Stimulated activated CD8-positive, alpha-beta memory T cell treated with anti-CD3 and anti-CD28 coated beads, Interleukin-2, amount 100 ng/mL, for 1 hour (primary cell): ENCODE measurements at places on chromosomes 2 and 18.

- DNase-seq: no peak
Measured at GRCh38 chr2:120150040-120150482, 73.1 kb downstream of the TMEM185B start.

DNA sequence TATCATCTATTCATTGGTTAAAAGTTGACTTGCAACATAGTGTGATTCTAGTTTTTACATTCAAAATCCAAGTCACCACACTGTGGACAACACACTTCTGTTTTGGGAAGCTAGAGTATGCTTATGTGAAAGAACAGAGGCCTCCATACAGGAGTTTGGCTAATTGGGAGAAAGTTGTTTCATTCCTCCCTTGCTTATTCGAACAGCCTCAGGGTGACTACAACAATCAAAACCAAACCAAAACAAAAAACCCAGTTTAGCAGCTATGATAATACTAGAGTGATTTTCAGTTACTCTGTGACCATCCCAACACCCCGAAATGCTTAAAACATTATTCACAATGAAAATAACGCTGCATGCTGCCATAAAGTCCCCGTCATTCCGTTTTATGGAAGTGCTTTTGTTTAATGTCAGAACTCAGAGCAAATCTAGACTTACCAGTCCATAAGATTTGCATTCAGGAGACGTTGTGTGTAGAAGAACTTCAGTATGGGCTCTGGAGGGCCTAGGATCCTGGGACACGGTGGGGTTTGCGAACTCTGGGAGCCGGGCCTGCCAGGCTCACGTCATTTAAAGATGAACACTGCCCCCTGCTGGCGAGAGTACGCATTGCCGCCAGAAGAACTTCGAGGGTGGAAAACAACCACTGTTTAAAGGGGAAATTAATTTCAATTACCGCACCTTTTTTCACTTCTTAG, 111.4 kb downstream of the FTCDNL1 start:
- peak; percentile 27 for DNase-seq

- no peak for DNase-seq
Measured at GRCh38 chr2:240419271-240419670, 16.2 kb upstream of the GPC1 start.

GRCh38 chr2:73107211-73107926, 5.4 kb downstream of the RAB11FIP5 start:
- DNase-seq: no peak

- DNase-seq: no peak
Measured at GRCh38 chr2:182191061-182191460, 205.4 kb downstream of the PPP1R1C start.

DNA sequence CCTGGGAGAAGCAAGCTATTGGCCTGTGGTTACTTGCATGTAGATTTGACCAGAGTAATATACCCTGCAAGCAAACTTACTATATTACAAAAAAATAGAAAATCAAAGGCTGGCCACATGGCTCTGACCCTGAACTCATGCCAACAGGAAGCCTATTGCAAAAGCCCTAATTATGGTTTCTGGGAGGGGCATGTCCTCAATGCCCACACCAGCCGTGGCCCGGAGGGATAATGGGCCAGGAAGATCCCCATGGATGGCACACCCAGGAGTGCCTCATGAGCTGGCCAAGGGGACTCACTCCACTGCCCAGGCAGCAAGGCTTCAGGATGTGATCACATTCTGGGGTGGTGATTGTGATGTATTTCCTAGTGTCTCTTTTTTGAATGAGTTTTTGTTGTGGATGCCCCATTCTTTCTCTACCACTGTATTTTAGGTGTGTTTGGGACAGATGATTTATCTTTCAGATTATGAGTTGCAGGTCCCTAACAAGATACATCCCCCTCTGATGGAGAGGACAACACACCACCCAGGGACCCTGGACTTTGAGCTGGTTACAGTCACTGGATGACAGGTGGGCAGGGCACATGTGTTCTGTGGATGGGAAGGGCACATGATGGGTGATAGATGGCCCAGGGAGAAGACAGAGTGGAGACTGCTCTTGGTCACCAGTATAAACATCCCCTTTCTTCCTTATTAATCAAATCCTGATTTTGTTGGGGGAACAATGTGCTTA, 18.7 kb upstream of the TFCP2L1 start:
- no peak for DNase-seq

- DNase-seq: peak; percentile 37
Measured at GRCh38 chr2:239264838-239265651, 135.8 kb downstream of the HDAC4 start.

- no peak for DNase-seq
Measured at GRCh38 chr2:161122772-161123530, 37.3 kb upstream of the TANK start.

DNA sequence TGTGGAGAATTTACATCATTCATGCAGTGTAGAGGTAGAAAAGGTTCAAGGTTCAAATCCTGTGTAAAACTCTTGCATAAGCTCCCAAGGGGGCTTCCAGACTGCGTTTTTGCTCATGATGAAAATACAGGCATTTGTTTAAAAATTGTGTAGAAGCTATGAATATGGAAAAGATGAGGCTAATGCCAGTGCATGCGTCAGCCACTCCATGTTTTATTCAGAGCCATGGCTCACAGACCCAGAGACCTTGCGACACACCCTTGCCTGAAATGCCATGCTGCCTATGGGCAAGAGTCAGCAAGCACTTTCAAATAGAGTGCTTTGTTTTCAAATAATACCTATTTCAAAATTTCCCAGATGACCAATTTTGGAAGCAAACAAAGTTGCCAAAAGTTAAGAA, 262.3 kb downstream of the TRIB2 start:
- no peak for DNase-seq

GRCh38 chr2:204776781-204777559, 231.7 kb downstream of the PARD3B start:
- no peak for DNase-seq

DNA sequence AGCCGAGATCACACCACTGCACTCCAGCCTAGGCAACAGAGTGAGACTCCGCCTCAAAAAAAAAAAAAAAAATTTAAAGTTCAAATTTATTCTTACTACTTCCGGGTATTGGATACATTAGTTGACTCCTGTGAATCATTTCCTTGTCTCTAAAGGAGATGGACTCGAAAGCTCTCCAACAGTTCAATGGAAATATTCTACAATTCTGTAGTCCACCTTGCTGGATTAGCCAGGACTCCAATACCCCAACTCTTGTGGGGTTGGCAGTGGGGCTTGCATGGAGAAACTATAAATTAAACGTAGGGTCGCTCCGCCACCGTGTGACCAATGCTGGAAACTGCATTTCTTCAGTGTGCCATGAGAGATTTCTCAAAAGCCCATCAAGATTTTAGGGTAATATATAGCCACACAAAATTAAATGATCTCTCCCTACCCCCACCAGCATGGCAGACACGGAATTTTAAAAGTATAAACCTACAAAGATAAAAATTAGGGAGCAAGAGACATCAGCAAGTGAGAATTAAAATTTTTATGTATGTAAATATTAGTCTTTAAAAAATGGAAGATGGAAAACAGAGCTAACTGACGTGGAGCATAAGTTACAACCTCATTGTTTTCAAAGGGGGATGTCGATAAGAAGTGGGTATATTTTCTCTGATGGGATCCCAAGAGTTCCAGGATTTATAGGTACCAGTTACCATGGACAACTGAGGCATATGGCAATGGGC, 27.8 kb upstream of the GAREM2 start:
- peak; percentile 29 for DNase-seq

GRCh38 chr2:62713837-62714236, 8.3 kb downstream of the EHBP1 start:
- DNase-seq: no peak

DNA sequence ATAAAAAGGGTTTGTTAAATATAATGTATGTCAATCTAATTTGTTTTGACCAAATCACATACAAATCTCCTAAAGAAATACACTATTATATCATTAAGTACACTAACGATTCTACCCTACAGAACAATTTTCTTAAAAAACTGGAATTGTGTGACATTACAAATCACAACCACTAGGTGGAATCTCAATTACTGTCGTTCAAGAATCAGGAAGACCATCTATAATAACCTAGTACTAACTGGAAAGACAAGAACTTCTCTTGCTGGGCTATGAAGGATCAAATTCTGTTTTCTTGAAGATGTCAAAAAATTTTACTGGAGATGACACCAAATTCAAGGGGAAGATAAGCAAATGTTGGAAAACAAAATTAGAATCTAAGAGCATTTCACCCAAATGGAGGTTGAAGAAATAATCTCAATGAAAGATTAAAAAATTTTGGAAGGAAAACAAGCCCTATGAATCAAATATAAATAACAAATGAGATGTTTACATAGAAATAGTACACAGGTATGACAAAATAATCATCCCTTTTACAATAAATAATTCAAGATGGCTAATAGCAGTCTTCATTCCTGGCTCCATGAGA, 110.9 kb downstream of the STK39 start:
- no peak for DNase-seq

DNA sequence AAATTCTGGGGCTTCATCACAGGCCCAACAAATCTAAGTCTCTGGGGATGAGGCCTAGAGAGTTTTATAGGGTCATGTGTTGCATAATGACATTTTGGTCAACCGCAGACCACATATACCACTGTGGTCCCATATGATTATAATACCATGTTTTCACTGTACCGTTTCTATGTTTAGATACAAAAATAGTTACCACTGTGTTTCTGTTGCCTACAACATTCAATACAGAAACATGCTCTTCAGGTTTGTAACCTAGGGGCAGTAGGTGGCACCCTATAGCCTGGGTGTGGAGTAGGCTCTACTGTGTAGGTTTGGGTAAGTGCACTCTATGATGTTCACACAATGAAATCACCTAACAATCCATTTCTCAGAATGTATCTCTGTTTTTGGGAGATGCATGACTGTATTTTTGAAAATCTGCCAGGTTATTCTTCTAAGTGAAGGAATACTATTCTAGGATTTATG, 485.2 kb downstream of the PTPRM start:
- no peak for DNase-seq

DNA sequence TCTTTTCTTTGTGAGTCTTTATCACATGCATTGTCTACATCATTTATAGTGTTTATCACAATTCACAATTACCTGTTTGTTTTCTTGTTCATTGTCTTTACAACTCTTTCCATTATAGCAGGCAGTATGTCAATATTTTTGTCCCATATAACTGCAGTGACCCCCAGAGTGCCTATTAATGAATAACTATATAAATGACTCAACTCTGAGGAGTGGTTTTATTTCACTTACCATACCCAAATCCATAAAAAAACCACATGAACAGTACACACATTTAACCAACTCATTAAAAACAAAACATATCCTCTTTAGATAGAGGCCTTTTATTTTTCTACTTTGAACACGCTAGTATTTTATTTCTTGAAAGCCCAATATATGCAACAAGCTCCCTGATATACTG, 1419.1 kb upstream of the NXPH2 start:
- no peak for DNase-seq

- no peak for DNase-seq
Measured at GRCh38 chr2:53987336-53987921, 16.6 kb upstream of the PSME4 start.

DNA sequence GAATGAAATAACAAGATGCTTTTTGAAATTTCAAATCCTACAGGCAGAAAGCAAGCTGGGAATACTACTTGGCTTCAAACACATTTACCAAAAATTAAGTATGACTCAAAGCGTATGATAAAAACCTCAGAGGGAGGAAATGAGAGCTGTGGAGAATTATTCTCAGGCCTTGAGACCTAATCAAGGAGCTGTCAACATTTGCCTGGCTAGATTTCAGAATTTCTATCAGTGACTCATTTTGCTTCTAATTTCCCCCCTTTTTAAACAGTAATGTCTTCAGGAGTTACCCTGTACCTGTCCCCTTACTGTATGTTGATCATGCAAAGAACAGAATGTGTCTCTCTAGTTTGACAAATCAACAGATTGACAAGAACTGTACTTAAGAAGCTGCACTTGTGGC, 1324.5 kb upstream of the DDX18 start:
- no peak for DNase-seq

DNA sequence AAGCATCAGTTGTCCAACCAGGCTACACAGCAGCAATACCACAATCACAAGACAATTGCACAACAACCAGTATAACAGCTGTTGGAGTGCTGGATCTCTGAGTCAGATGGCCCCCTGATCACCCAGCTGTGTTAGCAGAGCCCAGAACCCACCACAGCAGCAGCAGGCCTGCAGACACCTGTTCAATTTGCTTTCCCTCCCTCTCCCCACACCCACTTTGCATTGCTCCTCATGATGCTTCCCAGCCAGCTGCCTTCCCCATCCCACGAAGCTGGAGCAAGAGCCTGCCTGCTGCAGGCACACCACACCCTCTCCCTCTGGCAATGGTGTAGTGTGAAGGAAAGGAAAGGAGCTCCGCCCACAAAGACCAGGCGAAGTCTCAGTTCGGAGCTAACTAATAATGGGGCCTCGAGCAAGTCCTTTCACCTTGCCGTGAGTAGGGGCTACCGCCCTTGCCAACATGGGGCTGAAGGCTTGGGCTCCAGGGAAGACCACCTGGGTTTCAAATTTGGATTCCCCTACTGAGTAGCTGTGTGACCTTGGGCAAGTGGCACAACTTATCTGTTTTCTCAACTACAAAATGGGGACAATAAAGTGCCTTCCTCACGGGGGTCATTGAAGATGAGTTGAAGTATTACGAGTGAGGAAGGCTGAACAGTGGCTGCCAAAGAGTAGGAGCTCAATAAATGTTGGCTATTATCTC, 19.4 kb upstream of the ZBTB7C start:
- no peak for DNase-seq

- DNase-seq: no peak
Measured at GRCh38 chr2:28002181-28002580, 111.7 kb downstream of the BABAM2 start.

- no peak for DNase-seq
Measured at GRCh38 chr2:189159273-189159672, 20.3 kb downstream of the COL5A2 start.

- DNase-seq: no peak
Measured at GRCh38 chr2:61993422-61994024, 88.0 kb downstream of the COMMD1 start.

DNA sequence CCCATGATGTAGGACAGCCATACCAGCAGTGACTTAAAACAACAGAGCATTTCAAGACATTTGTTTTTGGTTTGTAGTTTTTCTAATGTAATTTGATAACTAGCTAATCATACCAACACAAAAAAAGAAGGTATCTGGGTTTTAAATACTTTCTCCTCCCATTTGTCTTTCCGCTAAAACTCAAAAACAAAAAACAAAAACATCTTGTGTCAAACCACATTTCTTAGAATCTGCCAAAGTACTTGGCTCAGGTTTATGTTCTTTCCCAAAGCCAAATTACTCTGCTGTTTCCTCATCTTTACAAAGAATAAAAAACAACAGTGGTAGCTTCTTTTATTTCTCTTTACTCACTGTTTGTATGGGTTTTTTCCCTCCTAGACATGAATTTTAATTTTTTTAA, 71.5 kb downstream of the GREB1L start:
- DNase-seq: no peak

DNA sequence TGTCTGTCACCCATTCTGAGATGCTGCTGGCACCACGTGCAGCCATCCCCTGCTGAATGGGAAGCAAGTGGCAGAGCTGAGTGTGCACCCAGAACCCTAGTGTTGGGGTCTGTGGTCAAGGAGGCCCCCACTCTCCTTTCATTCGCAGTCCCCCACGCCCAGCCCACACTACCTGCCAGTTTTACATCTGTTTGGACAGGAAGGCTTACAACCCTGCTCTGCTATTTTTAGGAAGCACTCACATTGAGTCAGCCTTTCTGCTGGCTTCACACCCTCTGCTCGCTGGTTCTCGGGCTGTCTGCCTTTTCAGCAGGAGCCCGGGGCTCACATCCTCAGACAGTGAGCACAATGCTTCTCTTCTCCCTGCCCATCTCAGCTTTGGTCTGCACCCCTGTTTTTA, 10.7 kb upstream of the ADCY3 start:
- DNase-seq: no peak
